ENCODE measurements at places on chromosomes 7 and 10.

GRCh38 chr10:60479305-60480020 is 89.8 kb upstream of the ANK3 start:
- no peak for DNase-seq

DNA sequence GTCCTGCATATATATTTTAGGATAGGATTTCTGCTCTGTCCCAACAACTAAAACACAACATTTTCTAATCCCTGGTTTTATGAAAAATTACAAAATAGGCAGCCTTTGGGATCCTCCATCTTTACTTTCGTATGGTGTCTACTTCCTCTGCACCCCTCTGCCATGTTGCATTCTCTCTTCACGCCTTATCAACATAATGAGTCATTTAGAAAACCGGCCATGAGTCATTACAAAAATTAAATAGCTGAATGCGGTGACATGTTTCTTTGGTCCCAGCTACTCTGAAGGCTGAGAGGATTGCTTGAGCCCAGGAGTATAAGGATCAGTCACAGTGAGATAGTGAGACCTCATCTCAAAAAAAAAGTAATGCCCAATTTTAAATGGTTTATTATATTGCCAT is 148.1 kb upstream of the CELF2 start:
- DNase-seq = no peak

DNA sequence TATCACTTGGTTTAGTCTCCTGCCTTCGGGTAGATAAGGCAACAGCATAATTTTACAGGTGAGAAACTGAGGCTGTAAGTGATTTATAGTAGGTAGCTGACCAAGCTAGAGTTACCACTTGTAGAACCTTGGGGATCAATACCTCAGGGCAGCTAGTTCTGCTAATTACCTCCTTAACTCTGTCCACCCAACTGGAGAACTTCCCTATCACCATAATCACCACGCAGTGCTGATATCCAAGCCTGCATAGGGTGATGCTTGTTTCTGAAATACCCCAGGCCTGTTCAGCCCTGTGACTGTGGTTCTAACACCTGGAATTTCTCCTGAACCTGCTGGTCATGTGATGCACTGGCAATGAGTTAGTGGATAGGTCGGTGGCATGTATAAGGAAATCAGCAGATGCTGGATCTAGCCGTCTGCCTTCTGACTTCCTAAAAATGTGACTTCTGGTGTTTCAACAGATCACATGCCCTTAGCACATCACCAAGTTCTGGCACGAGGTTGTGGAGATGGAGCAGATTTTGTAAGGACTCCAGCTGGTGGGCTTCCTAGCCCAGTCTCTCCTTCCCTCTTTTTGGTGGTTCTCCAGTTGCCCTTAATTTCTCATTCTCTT is 15.3 kb downstream of the PLAU start:
- no peak for DNase-seq

- DNase-seq = no peak
These were observed 341.6 kb upstream of the AUTS2 start for GRCh38 chr7:69256634-69257081.

- DNase-seq = no peak
These were observed 9.8 kb upstream of the MAFK start for GRCh38 chr7:1520539-1521234.

GRCh38 chr10:132133005-132133404 is 53.7 kb upstream of the DPYSL4 start:
- DNase-seq = peak; percentile 4

DNA sequence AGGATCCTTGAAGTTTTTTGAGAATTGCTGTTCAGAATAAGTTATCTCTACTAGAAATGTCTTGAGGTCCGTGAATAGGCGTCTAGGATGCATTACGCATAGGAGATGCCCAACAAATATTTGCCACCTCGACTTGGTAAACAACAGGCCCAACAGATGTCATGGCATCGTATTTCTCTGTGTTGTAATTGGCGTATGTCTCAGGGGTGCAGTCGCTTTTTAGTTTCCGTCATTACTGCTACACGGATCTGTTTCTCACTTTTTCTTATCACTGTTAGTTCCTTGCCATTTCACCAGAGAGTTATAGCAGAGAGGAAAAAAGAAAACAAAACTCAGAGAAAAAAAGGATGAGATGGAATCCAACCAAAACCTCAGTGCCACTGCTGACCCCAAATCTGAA is 73.0 kb upstream of the SFMBT2 start:
- no peak for DNase-seq

- no peak for DNase-seq
These were observed 102.3 kb downstream of the LARP4B start for GRCh38 chr10:829241-829640.

DNA sequence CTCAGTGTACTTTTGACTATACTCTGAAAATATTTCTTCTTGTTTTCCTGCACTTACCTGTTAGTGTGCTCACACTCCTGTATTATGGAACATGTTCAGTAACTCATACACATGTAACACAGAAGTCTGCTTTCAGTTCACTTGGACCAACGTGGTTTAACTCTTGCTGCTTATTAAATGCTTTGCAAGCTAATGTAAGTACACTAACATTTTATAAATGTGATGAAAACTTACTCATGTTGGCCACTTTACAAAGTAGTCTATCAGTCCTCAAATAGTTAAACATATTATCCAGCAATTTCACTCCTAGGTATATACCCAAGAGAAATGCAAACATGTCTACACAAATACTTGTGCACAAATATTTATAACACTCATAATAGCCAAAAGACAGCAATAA is 98.4 kb downstream of the UBE2H start:
- no peak for DNase-seq

- no peak for DNase-seq
These were observed 15.3 kb upstream of the ADAMTS14 start for GRCh38 chr10:70657041-70657440.

DNA sequence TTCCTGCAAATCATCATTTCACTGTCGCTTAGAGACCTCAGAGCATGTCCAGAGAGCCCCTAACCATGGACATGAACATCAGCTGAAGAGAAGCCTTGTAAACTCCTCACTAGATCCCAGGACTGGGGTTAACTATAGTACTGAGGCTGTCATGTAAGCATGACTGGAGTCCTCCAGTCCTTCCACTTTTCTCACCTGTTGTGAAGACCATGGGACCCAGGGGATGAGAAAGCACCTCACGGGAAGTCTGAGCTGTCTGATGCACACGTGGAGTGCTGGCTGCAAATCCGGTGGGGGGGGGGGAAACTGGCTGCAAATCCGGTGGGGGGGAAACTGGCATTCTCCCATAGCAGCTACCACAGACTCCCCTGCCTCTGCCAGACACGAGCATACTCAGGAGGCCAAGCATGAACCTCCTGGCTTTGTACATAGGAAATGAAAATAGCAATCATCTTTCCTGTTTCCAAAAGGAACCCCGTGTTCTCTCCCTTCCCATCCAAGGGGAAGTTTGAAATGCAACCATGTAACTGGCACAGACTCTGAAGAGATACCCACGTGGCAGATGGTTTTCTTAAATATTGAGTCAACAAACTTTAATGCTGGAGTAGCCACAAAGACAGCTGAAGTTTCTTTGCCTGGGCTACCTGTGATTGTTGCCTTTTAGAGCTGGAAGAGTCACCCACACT is 261.4 kb downstream of the ZMYND11 start:
- no peak for DNase-seq

- DNase-seq = no peak
These were observed 811.5 kb downstream of the LRMDA start for GRCh38 chr10:76242956-76243355.

- no peak for DNase-seq
These were observed 35.8 kb downstream of the RBM17 start for GRCh38 chr10:6124666-6125065.

GRCh38 chr10:27223964-27224363 is 16.6 kb downstream of the ACBD5 start:
- DNase-seq = no peak

- DNase-seq = no peak
These were observed 8.9 kb upstream of the EMX2 start for GRCh38 chr10:117533507-117534281.

DNA sequence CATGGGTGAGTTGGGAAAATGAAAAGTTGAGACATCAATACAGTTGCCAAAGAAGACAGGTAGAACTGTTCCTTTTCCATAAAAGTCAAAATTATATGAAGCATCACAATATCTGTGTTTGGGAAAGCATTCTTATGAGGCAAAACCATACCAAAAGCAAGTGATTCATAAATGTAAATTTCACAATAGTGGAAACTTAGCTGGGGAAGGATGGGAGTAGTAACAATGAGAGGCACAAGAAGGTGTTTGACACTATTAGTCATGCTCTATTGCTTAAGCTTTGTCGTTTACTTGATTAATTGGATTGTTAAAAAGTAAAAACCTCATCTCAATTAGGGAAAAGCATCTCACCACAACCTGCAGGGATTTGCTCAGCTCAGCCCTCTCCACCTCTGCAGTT is 240.2 kb downstream of the C7orf25 start:
- DNase-seq = no peak

DNA sequence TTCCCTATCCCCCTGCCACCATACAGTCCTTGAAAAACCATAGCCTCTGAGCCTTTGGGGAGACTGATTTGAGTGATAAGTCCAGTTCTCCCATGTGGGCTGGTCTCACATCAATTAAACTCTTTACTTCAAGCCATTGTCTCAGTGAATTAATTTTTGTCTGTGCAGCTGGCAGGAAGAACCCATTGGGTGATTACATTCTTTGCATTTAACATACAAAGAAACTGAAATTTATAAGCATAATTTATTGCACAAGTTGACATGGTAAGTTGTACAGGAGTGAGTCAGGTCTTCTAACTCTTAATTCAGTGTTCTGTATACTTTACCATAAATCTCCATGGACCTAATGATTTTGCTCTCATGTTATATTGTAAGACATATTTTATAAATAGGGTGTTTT is 1613.0 kb upstream of the LRRTM3 start:
- DNase-seq = no peak

- peak; percentile 65 for DNase-seq
These were observed 43.8 kb upstream of the ZNF438 start for GRCh38 chr10:31075434-31075833.

- no peak for DNase-seq
These were observed 696.3 kb upstream of the C7orf33 start for GRCh38 chr7:147894271-147894670.

- no peak for DNase-seq
These were observed 43.6 kb downstream of the TSPAN15 start for GRCh38 chr10:69494626-69495558.

DNA sequence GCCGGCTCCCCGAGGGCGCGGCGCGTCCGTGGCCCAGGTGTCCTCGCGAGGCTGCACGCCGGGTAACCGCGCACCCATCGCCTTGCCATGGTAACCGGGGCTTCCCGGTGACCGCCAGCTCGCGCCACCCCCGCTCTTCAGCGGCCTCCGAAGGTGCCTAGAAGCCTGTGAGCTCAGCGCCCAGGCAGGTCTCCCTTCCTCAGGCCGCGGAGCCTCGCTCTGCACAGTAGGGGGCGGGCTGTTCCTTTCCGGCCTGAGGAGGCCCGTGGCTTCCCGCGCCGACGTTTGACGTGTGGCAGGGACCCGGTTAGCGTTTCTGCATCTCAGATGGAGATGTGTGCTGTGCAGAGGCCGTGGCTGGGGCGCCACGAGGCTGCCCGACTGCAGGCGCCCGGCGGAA is 117.1 kb downstream of the DYNC2I1 start:
- no peak for DNase-seq

- no peak for DNase-seq
These were observed 593.5 kb upstream of the MGMT start for GRCh38 chr10:128873411-128874054.

- DNase-seq = no peak
These were observed 181.4 kb downstream of the ADK start for GRCh38 chr10:74332398-74332797.

DNA sequence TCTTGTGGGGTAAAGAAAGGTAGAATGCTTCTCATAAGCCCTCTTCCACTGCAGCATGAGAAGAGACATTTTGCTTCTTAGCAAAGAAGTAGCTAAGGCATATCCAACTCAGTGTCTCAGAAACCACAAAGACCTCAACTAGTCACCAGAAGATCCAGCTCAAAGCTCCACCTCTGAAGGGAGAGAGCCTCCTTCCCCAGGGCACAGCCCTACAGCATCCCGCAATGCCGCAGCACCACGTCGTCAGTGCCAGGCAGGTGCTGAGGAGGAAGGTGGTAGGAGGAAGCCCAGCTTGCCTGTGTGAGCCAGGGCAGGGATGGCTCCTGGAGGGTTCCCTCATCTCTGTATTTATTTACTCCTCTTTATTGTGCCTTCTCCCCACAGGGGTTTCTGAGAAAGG is 385.6 kb upstream of the NPVF start:
- no peak for DNase-seq

DNA sequence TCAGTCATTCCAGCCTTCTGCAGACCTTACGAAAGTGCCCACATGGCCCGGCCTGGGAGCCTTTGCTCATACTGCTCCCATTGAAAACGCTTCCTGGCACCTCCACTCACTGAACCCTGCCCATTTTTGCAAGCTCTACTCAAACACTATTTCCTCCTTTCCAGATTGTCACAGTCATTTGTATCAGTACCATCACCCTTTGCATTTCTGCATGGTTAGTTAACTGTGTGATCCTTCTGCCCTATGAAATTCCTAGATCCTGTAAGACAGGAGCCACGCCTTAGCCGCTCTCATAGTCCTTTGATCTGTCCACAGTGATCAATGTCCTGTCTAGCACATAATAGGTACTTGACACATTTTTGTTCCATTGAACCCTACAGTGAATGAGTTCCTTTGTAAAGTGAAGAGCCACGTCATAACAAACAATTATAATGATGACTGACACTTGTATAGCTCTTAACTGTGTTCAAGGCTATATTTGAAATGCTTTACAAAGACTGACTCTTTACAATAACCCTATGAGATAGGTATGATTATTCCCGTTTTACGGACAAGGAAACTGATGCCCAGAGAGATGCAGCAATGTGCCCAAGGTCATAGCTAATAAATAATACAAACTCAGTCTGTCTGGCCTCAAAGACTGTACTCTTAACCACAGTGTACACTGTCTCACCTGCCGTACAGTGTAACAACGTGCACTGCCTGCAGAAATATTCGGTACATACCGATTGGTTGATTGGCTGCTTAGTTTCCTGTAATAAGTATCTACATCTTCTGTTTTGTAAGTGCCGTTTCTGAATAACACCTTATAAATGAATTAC is 16.6 kb upstream of the ITIH2 start:
- DNase-seq = no peak

DNA sequence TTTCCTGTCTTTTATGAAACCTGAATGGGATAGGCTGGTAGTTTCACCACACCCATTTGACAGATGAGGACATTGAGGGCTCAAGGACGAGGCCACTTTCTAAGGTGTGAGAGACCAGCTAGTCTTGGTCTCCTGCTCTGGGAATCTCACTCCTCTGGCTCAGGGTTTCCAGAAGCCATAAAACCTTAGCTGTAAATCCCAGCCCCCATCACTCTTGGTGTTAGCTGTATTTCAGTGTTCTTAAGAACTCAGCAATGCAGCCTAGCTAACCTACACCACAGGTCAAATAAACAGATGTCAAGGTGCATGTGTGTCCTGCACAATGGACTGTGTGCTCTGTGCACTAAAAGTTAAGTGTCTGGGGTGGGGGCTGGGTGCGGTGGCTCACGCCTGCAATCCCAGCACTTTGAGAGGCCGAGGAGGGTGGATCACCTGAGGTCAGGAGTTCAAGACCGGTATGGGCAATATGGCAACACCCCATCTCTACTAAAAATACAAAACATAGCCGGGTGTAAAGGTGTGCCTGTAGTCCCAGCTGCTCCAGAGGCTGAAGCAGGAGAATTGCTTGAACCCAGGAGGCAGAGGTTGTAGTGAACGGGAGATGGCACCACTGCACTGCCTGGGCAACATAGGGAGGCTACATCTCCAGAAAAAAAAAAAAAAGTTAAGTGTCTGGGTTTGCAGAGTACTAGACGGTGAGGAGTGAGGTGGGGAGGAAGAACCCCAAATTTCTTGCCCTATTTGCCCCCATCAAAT is 567 bp upstream of the EPO start:
- no peak for DNase-seq

GRCh38 chr10:50927522-50928189 is 42.2 kb upstream of the A1CF start:
- DNase-seq = no peak

Measured in HFF-Myc (cell line).